Pulmonary artery endothelial cell (primary cell): ENCODE measurements at places on chromosomes 3 and 15. TPM values are rescaled to one million over a fixed set of nuclear protein-coding genes. Genes with fewer than 3 reads are reported as not detected.

- DNase-seq, result no peak
Observed at GRCh38 chr3:132292042-132292441, 25.2 kb upstream of the ACP3 start.

- no peak for DNase-seq
Observed at GRCh38 chr15:63889831-63890230, 56.1 kb upstream of the HERC1 start.

DNA sequence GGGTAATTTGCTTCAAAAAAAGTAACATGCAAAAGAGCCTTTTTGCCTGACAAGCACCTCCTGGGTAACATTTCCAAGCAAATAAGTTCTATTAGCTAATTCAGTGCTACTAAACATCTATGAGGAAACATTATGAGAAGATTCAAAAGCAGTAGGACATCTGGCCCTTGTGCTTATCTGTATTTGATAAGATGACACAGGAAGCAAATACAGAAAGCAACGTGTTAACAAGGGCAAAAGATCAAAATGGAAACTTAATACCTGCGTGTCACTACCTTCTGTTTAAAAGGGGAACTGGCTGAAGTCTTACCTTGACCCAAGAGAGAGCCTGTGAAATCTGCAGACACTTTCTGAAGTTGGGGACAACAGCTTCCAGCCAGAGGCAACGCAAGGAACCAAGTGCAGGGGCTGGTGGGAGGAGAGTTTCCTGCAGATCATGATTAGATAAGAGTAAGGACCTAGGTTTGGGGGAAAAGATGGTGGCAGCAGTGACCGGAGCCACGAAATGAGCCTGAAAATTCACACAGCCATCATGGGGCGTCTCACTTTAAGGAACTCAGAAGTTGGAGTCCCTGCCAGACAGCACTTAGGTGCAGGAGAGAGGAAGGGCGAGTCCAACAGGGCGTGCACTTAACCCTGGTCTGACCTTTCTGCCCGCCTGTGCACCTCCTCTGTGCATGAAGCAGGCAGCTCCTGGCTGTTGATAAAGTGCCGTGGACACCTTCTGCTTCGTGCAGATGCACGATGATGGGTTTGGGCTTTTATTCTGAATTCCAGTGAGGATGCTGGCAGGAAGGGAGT lies 153.6 kb upstream of the BHLHE40 start:
- no peak for DNase-seq

- DNase-seq, result no peak
Observed at GRCh38 chr3:188649521-188649920, 495.6 kb downstream of the LPP start.

- DNase-seq, result no peak
Observed at GRCh38 chr3:42216302-42216701, 49.7 kb downstream of the CCK start.

DNA sequence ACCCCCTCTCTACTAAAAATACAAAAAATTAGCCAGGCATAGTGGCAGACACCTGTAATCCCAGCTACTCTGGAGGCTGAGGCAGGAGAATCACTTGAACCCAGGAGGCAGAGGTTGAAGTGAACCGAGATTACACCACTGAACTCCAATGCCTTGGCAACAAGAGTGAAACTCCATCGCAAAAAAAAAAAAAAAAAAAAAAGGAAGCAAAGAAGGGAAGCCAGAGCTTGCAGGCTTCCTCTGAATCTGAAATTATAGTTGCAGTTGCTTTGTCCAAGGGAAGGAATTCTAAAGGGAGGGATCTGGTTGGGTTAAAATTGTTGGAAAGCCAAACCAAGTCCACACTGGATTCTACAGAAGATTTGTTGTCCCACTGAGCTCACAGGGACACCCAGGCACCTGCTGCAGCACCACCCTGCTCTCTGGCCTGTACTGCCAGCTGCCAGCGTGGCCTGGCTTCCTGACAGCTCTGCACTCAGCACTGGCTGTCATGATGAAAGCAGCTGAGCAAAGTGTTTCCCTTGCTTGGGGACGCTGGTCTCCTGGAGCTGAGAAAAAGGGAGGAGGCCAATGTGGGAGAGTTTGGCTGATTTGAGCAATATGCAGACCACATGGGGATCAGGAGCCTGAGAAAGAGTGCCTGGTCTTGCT lies 88.8 kb upstream of the HES1 start:
- no peak for DNase-seq

DNA sequence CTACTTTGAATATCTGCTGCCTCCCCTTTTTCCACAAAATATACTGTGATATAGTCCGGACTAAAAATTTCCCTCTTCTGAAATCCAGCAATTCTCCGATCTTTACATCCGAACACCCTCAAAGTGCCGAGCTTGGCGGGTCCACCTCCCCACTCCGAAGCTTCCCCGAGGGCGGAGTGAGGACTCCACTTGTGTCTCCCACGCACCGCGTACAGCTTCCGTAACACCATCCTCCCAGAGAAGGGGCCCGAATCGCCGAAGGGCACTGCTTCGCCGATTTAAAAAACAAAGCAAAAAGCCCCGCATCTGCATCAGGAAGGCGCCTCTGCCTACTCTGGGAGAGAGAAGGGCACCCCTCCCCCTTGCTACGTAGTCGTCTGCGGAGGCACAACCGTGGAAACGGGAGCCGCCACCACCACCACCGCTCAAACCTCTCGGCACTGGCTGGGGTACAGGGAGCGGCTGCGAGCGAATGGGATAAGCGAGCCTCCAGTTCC lies 551 bp downstream of the NCBP2 start:
- DNase-seq, result no peak

- no peak for DNase-seq
Observed at GRCh38 chr3:14550181-14550580, 10.0 kb upstream of the GRIP2 start.

The GPR171 gene
- not detected in 2 replicates for total RNA-seq

The GOLGA8O gene
- 0.20 and 0.53 TPM in 2 replicates for total RNA-seq

The CERS3 gene
- total RNA-seq, result not detected in 2 replicates

The ARL14 gene
- not detected in 2 replicates for total RNA-seq

The GP9 gene
- total RNA-seq, result not detected in 2 replicates

The MYZAP gene
- total RNA-seq, result 4.5 and 7.4 TPM in 2 replicates

The GABRG3 gene
- total RNA-seq, result not detected in 2 replicates

The GRK7 gene
- total RNA-seq, result not detected in 2 replicates

The TEX9 gene
- 1.2 and 1.6 TPM in 2 replicates for total RNA-seq

The SENP2 gene
- total RNA-seq, result 35.7 and 37.3 TPM in 2 replicates

The C3orf22 gene
- total RNA-seq, result not detected in 2 replicates
